ENCODE measurements at places on chromosomes 6 and 20.

DNA sequence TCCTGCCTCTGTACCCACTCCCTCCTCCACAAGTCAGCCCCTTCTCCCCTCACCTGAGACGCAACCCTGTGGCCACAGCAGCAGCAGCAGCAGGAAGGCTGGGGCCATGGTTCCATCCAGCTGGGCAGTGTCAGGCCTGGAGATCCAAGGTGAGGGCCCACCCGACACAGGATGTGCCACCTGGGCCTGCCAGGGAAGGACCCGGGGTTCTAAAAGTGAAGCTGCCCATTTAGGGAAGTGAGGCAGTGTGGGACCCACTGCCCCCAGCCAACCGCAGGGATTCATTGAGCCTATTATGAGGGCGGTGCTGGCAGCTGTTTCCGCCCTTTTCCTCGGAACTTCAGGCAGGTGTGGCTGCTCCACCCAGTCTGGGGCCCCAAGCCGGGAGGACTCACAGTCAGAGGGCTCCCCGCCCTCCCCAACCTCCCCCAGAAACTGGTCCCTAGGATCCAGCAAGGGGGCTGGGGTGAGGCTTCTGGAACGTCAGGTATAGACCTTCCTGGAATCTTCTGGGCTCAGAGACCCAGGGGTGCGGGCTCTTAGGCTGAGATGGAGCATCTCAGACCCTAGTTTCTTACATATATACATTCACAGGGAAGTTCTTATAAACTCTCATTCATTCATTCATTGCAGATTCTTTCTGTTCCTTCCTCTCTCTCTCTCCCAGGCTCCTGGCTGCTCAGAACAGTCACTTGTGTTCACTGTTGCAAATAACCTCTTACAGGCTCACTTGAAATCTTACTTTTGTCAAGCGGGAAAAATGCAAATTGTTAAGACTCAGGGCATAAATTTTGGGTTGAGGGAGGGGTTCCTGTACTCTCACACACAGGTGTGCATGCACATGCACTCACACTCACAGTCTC, at the start of gene TREML2:
Gene TREML2 (minus strand): TSS at position 249 of the 863 bp plus-strand sequence. CDS start 141 bp downstream, at position 108.
- DNase-seq, result no peak

DNA sequence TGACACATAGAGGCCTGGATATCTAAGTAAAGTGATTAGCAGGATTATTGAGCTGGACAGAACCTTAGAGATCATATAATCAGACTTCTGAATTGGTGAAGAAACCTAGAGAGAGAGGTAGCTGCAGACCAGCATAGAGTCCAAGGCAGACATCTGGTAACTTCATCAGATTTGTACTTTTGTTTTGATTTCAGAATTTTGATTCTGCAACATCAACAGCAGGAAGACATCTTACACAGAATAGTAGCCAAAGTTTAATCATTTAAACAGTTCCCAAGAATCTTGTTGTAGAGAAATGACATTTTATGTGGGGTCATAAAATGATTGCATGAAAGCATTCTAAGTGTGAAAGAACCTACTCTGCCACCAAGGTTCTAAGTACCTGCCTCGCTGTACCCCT, 39.4 kb downstream of the RPRD1B start:
- DNase-seq, result no peak

DNA sequence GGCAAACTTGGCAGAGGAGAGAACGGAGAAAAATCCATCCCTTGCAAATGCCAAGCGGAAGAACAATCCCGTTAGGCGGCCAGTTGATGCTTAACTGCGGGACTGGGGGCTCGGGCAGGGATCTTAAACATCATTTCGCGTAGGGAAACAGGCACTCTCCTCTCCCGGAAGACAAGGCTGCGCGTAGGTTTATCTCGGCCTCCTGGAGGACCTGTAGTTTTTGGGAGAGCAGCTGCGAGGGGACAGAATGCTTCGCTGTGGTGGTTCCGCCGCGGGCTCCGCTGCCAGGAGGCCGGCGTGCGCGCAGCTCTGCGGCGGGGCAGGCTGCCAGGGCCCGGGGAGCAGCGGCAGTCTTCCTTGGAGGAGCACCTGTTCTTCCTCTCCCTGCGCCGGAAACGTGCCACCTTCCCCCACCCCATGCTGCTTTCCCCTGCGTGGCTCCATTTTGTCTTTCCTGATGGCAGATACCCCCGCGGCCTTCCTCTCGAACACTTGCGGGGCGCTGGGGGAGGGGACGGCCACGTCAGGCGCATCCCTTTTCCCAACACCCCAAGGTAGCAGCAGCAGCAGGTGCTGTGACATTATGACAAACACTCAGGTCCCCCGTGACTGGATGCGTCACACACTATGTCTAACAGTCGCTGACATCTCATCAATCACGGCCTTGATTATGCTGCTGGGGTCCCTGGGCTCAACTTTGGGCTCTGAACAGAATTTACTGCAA, 230.7 kb upstream of the BTBD3 start:
- DNase-seq, result no peak

GRCh38 chr6:50093938-50094272, 44.2 kb upstream of the DEFB112 start:
- no peak for DNase-seq

GRCh38 chr6:97176468-97176867, 106.5 kb downstream of the MMS22L start:
- DNase-seq, result no peak

DNA sequence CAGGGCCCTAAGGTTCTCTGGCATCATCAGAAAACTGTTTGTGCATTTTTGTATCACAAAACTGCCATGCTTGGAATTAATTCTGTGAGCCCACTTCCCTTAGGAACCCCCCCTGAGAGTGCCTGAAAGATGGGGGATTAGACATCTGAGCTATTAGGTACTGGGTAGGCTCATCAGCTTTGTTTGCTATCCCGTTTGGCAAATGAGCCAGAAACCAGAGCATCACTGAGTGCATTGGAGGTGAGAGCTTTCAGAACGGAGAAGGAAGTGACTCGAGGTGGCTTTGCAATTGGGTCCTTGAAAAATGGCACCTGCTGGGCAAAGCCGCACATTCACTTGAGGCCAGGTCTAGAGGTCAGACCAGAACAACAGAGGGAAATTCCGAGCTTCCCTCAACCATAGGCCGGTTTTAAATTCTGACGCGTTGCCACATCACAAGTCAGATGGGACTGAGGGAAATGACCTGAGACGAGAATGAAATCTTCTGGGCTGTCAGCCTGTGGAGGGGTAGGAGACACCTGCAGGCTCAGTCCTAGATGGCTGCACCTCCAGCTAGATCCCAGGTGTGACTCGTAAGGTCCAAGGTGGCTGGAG, 8.4 kb upstream of the GLP1R start:
- DNase-seq, result no peak

DNA sequence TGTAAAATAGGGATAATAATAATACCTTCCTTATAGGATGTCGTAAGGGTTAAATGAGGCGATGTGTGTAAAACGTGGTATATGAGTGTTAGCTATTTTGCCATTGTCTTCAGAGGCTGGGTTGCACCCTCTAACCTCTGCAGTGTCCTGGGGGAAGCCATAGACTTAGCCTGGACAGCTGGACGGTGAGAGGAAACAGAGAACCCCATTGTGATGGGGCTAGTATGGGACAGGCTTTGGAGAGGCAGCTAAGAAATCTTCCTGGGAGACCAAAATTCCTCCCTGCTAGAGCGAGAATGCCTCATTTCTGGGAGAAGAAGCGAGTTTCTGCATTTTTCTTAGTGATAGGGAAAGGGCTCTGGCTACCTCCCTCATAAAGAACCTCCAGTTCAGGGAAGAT, 22.8 kb downstream of the KCNB1 start:
- DNase-seq, result no peak

GRCh38 chr6:8674126-8674525, 238.8 kb upstream of the SLC35B3 start:
- DNase-seq, result no peak

GRCh38 chr6:142551274-142551811, 249.5 kb downstream of the ADGRG6 start:
- peak; percentile 15 for DNase-seq

Measured in stimulated activated CD4-positive, alpha-beta T cell treated with anti-CD3 and anti-CD28 coated beads, Interleukin-15, amount 100 ng/mL, for 1 hour (primary cell).